Right ventricle myocardium inferior (tissue), 1 donor: ENCODE measurements at places on chromosomes 2 and 18. TPM values are rescaled to one million over a fixed set of nuclear protein-coding genes. Genes with fewer than 3 reads are reported as not detected.

- no peak for DNase-seq
Measured at GRCh38 chr2:116585669-116586327, 1228.7 kb upstream of the DDX18 start.

DNA sequence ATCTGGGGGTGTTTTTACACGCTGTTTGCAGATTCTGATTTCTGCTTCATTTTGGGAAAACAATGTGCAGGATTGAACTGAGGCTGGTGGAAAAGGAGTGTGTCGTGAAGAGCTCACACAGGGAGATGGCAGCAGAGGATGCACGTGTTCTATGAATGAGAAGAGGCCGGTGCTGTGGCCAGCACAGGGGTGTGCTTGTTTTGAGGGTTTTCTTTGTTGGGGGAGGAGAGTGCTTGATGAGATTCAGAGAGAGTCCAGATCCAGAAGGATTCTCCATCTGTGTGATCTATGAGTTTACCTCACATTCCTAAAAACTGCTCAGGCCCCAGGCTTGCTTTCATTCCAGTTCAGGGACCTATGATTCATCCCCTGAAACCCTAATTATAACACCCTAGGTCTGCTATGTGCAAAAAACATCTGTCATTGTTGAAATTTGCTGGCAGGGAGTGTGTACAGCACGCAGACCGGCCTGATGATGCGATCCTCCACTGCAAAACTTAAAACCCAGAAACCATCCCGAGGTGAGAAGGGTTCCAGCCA, 12.1 kb downstream of the TGFA start:
- DNase-seq = no peak

Gene PER2
- total RNA-seq = 4.7 TPM

DNA sequence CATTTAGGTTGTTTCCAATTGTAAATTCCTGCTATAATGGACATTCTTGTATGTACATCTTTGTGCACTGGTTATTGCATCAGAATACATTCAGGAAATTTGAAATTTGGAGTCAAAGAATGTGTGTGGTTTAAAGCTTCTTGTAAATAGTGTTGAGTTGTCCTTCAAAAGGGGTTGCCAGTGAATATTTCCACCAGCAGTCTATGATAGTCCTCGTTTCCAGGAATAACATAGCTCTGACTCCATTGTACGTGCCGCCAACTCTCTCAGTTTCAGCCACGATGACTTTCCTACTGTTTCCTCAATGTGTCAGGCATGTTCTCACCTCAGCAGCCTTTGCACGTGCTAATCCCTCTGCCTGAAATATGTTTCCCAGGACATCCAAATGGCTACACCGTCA, 10.9 kb upstream of the HS6ST1 start:
- DNase-seq = no peak

DNA sequence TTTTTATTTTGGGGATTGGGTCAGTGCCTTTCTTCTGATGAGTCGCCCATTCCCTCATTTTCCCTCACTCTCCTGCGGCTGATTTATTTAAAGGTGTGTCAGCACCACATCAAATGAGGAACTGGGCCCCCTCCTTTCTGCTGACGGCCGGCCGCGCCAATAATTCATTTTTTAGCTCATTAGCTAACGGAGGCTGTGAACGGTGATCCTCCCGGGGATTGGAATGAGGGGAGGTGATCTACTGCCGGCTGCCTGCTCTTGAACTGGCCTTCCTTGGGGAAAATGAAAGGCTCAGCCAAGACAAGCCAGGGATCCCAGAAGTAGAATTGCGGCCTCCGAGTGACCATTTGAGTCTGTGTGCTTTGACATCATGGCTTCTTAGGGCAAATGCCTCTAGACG, 54.2 kb downstream of the GBX2 start:
- no peak for DNase-seq

GRCh38 chr2:151111599-151112278, 149.9 kb downstream of the RBM43 start:
- DNase-seq = no peak

Gene FIGN
- 16.7 TPM for total RNA-seq

Gene DAPL1
- not detected for total RNA-seq

GRCh38 chr18:77112747-77113092, 19.9 kb downstream of the MBP start:
- no peak for DNase-seq

- no peak for DNase-seq
Measured at GRCh38 chr2:134683561-134684112, 35.2 kb downstream of the TMEM163 start.

DNA sequence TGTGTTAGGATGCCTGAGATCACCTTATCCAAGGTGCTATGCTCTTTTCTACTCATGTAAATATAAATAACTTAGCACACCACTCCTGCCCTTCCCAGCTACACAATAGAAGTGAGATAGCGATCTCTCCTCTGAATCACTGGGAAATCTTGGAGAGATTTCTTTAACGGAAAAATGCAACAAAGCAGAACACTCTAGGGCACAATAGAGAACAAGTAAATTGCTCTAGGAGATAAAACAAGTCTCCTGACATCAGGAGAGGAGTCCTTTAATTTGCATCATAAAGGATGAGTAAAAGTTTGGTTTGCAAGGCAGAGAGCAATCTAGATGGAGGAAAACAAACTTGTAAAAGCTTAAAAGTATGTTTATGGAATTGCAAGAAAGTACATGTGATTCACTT, 224.1 kb downstream of the PAX3 start:
- no peak for DNase-seq

DNA sequence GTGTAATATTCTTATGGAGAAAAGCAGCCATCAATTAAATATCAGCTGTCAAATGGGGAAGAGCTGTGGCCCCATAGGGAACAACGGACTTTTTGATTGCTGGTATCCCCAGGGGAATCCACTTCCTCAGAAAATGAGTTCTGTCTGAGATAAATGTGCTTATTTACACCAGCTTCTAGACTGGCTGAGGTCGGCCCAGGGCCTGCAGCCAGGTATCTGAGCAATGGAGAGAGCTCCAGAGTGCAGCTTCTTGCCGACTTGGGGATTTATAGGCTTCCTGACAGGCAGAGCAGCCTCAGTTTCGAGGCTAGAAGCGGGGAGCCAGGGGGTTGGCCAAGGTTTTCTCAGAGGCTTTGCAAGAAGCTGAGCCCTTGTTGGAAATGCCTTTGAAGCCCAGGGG, 67.2 kb downstream of the MCFD2 start:
- DNase-seq = no peak

Gene CTAGE1
- not detected for total RNA-seq

GRCh38 chr2:232411901-232412629, 5.4 kb downstream of the ALPG start:
- DNase-seq = no peak

Gene HOXD12
- not detected for total RNA-seq

GRCh38 chr18:77093586-77093985, 39.0 kb downstream of the MBP start:
- peak; percentile 32 for DNase-seq
